ENCODE measurements at places on chromosomes 11 and 22.

- DNase-seq = no peak
Observed at GRCh38 chr11:70913715-70914231, 338.6 kb downstream of the SHANK2 start.

DNA sequence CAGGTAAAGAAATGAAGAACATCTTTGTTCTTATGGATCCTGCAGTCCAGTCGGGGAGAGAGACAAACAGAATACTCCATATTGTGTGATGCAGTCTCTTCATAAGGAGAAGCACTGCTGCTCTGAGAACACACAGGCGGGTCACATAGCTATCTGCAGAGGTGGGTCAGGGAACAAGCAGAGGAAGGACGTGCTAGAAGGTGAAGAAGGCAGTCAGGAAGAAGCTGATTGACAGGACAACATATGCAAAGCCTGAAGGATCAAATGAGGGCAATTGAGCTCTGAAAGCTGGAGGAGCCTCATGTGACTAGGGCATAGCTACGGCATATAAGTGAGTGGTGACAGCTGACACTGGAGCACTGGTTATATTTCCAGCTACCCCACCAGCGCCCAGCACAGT is 122.5 kb downstream of the OPCML start:
- DNase-seq = no peak

DNA sequence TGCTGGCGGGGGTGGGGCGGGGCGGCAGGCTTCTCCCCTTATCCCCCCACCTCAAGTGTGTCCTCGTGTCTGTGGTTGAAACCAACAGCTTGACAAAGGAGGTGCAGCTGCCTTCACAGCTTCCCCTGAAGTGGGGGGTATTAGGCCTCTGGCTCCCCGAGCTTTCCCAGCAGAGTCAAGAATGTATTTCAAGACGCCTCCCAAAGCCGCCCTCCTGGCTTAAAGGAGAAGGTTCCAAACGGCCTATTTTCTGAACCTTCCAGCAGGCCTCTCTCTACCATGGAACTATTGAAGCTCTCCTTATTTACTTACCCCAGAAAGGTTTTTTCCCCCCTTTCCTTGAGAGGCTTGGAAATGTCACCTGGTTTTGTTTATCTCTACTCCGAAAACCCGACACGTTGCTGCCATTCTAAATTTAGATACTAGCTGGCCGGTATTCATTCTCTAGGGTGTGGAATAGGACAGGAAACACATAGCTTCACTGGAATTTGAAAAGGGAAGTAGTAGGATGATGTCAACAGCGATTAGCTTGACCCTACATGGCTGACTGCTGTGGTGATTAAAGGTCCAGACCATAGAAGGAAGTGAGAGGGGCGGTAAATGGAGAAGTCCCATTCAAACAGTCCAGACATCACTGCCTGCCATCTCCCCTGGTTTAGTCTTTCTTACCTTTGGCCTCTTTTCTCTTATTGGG is 671 bp upstream of the PICALM start:
- DNase-seq = no peak

GRCh38 chr11:35951680-35952079 is 7.8 kb downstream of the LDLRAD3 start:
- no peak for DNase-seq

DNA sequence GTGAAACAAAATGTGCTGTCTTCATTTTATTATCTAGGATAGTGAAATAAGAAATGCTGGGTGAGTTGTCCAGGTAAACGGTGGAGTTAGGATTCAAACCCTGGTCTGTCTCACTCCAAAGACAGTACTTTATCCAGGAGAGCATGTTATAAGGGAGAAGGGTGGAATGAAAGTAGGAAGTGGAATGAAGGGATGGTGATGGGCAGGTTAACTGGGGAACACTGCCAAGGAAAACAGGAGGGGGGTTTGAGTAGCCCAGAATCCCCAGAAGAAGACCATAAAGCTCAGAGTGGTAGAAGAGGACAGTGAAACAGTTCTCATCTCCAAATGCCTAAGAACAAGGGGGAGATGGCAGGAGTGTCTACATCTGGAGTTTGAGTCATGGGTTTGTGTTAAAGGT is 169.0 kb downstream of the BARX2 start:
- DNase-seq = no peak

GRCh38 chr22:50261615-50262459 is at the start of gene MAPK12:
TSS of gene MAPK12 (minus strand) at chr22:50261683. CDS start at chr22:50261509, 174 bp downstream.
- DNase-seq = no peak

DNA sequence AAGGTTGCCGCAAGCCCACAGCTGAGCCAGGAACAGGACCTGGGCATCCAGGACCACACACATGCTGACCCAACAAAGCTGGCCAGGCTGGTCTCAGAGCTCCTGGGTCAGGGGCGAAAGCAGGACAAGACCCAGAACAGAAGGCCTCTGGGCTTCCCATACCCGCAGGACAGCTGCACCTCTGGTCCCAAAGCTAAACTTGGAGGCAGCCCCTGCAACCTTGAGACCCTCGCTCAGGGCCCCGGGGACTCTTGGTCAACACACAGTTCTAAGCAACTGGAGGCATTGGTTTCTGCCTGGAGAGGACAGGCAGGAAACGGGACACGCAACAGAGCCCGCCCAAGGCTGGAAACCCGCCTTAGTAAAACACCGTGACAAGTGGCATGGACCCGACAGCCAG is 11.4 kb downstream of the WNT7B start:
- no peak for DNase-seq

GRCh38 chr22:24938741-24939341 is 7.7 kb downstream of the LHFPL7 start:
- no peak for DNase-seq

- DNase-seq = no peak
Observed at GRCh38 chr11:4699697-4700435, 2.2 kb upstream of the OR51E2 start.

- no peak for DNase-seq
Observed at GRCh38 chr11:65400307-65401072, 14.1 kb downstream of the FRMD8 start.

- no peak for DNase-seq
Observed at GRCh38 chr22:44363013-44363979, 50.5 kb upstream of the SHISAL1 start.

- no peak for DNase-seq
Observed at GRCh38 chr11:66907751-66908630, 50.2 kb downstream of the PC start.

- no peak for DNase-seq
Observed at GRCh38 chr11:130873761-130874160, 42.5 kb downstream of the SNX19 start.

DNA sequence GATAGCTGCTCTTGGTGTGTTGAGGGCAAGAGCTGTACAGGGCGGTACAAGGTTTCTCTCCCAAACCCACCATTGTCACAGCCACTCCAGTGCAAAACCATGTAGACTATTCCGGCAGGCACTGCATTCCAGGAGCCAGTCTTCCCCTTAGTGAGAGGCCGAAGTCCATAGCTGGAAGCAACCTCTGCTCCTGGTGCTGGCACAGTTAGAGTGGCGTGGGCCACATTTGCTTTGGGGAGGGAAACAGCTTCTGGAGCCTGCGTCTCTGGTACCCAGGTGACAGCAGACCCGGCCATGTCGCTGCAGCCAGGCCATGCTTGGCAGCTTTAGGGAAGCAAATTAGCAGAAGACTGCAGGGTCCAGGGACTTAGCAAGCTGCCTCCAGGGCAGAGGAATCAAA is 788.0 kb downstream of the BRD1 start:
- no peak for DNase-seq

DNA sequence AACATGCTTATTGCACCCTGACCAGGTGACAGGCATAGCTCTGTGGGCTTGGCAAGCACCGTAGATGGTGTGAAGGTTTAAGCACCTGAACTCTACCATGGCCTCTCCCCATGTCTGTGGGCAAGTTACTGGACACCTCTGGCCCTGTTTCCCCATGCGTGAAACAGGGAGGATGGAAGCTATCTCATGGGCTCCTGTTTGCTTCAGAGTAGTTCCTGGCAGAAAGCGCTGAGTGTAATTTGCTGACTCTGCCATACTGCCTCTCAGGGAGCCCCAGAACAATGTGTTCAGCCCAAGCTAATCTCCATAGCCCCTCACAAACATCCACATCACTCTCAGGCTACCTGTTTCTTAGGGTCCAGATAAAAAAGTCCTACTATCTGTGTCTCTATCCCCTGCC is 2.4 kb downstream of the CBX6 start:
- no peak for DNase-seq

DNA sequence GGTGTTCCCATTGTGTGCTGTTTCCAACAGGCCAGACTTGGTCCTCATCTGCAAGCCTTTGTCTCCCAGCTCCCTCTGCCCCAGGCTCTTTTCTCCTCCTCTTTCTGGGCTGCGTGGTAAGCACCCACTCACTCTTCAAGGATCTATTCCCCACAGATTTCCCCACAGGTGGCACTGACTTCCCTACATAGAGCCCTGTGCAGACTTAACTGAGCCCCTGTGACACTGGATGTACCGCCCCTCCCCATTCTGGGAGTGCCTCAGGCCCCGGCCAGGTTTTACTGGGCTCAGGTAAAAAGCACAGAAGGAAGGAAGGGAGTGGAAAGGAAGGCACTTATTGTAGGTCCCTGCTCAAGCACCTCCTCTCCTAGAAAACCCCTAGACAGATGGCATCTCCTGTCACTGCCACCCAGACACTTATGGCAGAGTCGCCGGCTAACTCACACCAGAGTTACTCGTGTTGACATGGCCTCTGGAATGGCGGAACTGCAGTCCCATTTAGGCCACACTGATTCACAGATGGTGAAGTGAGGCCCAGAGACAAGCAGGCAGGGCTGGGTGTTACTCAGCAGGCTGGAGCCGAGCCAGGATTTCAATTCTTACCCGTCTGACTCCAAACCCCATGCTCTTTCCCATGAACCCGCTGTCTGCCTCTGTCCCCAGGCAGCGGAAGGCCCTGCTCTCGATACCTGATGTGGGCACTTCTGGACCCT is 47.2 kb downstream of the LRRC32 start:
- no peak for DNase-seq

DNA sequence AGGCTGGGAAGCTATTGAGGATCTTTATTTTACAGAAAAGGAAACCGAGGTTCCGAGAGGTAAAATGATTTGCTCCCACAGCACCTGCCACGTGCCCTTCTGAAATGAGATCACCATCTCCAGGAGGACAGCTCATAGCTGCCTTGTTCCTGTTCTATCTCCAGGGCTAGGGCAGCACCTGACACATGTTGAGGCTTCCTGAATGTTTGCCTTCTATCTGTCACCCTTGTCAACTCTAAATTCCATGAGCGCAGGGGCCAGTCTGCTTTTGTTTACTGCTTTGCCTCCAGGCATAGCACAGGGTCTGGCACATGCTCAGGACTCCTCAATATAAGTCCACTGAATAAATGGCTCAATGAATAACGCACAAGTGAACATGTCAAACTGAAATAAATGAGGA is 24.1 kb downstream of the ASCC2 start:
- DNase-seq = no peak

- no peak for DNase-seq
Observed at GRCh38 chr22:30332551-30332950, 5.8 kb upstream of the TBC1D10A start.

GRCh38 chr11:85724748-85725465 is 38.9 kb upstream of the CCDC89 start:
- no peak for DNase-seq

DNA sequence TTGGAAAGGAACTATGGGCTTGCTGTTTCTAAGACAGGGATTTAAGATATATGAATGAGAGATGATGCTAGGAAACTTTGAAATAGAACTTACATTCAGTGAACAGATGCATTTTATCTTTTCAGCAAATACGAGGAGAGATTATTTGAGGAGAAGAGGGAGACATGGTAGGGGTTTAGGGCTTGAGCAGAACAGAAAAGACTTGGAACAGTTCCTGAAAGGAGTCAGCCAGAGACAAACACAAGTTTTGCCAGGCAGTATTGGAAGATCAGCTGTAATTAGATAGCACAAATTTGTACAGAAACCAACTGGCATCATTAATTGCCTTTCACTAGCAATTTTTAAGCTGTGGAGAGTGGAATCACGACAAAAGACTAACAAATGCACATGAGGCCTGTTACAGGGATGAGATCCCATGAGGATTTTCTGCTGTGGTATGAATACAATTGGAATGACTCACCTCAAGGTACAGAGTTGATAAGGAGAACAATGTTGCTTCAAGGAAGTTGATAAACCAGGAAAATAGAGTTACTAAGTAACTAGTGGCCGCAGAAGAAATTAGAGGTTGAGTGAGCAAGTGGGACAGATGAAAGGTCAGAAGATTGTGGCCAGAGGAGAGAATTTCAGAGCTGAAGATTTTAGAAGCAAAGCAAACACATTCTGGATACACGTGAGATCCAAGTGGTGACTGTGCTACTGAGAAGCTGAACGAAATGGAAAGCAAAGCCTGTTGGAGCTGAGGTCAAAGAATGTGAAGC is 67.9 kb downstream of the CYB5R2 start:
- no peak for DNase-seq

DNA sequence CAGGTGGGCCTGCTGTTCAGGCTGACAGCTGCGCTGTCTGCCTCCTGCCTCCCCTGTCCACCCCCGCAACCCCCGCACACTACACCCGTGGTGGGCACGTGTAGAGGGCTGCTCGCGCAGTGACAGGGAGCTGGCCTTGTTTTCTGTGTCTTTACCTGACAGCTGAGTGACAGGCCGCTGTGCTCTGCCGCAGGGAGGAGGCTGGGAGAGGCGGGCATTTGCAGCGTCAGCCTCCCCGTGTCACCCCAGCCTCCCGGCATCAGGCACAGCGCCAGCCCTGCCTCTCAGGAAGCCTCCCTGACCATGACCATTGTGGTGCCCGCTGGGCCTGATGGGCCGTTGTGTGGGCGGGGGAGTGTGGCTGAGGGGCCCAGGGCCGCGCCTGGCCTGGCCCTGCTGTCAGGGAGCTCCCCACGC is 32.0 kb upstream of the RELT start:
- no peak for DNase-seq

DNA sequence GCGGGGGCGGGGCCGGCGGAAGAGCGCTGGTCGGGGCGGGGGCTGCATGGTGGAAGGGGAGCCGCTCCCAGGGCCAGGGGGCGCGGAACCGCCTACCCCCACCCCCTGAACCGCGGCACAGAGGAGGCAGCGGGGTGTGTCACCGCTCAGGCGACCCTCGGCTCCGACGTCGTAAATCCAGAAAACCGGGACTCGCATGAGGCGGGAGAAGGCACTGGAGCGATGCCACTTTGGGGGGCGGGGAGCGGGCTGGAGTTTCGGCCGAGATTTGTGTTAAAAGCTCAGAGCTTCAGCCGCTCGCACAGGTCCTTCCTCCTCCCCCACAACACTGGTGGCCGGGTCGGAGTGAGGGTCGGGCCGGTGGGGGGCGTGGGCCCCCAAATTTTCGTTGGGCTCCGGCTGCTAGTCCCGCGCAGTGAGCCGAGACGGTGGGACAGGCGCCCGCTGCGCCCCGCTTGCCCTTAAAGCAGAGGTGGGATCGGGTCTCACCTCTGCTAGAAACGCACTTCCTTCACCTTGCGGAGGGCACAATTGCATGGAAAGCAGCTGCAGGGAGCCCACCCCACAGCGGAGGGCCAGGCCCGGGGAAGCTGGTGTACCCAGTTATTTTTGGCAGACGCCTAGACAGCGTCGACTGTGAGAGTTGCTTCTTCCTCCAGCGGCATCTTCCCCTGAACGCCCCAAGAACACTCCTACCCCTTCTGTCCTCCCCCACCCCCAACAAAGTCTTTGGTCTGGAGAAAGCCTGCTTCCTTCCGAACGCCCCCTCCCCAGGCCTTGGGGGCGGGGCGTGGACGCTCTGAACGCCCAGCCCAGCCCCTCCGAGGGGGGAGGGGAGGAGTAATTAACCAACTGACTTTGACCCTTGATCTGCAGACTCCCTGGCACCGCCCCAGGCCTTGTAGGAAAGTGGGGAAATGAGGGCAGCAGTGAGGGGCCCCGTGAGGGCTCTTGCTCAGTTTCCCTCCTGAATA is 1.1 kb downstream of the OVOL1 start:
- peak; percentile 22 for DNase-seq

Data from stimulated activated naive CD4-positive, alpha-beta T cell (primary cell).